ENCODE measurements at places on chromosomes 2 and 18.

DNA sequence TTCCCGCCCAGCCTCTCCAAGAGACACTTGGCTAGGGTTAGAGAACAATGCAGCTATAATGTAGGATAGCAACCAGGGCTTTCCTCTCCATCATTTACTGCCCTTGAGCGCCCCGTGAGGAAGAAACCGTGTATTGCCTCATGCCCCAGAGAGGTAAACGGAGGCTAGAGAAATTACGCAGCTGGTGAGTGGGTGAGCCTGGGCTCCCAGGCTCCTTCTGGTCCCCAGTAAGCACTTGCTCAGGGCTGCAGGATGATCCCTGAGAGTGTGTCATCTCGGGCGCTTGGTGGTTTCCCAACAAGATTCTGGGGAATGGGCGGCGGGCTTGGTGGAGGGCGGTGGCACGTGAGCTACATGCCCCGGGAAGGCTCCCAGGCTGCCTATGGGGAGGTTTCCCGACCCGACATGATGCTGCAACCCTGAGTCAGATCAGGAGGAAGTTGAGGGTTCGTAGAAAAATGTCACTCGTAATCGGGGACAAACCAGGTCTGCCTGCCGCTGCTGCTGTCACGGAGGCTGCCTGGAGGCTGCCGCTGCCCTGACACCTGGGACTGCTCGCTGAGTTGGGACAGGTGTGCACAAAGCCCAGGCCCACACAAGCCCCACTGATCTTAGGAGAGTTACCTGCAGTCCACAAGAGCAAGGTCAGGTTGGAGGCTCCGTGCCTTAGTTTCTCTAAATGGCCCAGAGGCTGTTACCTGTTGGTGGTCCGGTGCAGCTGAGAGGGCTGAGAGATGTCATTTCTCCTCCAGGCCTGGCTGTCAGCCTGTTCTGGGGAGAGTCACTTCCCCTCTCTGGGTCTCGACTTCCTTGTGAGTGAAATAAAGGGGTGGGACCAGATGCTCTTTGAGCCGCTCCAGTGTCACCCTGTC is at the start of gene GPR55:
TSS of gene GPR55 (minus strand) at position 773 of the 872 bp plus-strand sequence. CDS start 14,280 bp downstream, outside the sequence.
- no peak for DNase-seq

- no peak for DNase-seq
Measured at GRCh38 chr2:175805442-175806124, 196.5 kb downstream of the LNPK start.

- peak; percentile 98 for DNase-seq
Measured at GRCh38 chr2:173159791-173160463, 84.3 kb downstream of the MAP3K20 start.

DNA sequence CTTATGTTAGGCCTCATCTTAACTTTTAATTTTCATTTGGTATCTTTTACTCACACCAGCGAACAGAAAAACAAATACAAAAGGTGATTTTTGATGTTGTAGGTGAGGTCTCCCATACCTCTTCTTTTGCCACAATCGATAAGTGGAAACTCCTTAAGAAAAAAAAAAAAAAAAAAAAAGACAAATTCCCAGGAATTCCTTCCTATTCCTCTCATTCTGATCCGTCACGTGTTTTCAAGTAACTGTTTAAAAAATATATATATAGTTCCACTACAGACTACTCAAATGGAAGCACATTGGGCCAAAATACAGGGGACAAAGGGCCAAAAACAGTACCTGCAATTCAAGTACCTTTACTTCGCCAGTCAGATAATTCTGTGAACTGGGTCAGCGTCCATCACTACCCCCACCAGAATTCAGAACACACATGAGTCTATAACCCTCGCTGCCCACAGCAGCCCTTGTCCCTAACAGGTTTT is 16.5 kb downstream of the NMUR1 start:
- DNase-seq = no peak

DNA sequence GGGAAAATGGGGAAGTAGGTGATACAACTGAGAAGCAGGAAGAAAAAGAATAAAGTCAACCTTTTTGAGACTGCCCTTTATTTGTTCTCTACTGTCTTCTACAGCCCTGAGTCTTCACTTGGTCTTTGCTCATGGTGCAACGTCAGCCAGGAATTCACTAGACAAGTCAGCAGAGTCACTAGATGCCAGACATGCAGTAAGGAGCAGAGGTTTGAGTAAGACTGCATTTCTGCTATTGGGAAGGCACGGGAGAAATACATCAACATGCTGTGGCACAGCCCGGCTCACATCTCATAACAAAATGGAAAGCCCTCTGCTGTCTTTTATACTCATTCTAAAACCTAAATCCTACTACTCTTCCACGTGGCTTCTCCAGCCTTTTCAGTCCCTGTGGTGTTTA is 67.1 kb downstream of the PRELID3A start:
- DNase-seq = no peak

GRCh38 chr2:9941196-9941995 is 10.1 kb upstream of the GRHL1 start:
- no peak for DNase-seq

- no peak for DNase-seq
Measured at GRCh38 chr18:8400825-8401224, 208.4 kb upstream of the RAB12 start.

DNA sequence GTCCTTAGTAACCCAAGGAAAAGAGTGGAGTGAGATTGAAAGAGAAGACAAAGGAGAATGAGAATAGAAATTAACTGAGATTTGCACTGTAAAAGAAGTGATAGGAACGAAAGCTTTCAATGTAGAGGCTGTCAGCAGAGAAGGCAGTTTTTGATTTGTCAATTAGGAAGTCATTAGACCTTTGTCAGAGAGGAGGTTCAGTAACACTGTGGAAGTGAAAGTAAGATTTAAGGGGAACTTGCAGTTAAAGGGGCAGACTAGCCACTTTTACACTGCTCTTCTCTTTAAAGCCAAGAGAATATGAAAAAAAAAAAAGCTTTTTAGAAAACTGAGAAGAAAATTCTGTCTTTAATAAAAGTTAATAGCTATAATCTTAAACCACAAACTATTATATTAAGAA is 11.5 kb upstream of the KYNU start:
- DNase-seq = no peak

GRCh38 chr2:237935740-237936452 is 30.9 kb upstream of the UBE2F start:
- DNase-seq = no peak

GRCh38 chr2:46901611-46902010 is 14.0 kb downstream of the MCFD2 start:
- DNase-seq = no peak

DNA sequence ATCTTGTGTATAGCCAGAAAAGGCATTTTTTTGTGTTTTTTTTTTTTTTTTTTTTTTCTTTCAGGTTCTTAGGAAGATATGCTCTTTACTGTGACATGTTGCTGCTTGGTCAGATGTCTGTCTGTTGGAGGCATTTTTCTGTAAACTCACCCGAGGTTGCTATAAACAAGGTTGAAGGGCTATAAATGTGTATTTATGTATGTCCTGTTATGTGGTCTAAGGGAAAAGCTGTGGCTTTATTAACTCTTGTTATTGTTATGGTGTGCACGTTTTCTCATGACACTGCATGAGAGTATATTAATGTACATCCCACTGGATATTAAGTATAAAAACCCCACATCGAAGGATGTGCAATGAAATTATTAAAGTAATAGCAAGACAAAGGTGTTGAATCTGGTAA is 102.0 kb downstream of the ZNF532 start:
- DNase-seq = no peak

DNA sequence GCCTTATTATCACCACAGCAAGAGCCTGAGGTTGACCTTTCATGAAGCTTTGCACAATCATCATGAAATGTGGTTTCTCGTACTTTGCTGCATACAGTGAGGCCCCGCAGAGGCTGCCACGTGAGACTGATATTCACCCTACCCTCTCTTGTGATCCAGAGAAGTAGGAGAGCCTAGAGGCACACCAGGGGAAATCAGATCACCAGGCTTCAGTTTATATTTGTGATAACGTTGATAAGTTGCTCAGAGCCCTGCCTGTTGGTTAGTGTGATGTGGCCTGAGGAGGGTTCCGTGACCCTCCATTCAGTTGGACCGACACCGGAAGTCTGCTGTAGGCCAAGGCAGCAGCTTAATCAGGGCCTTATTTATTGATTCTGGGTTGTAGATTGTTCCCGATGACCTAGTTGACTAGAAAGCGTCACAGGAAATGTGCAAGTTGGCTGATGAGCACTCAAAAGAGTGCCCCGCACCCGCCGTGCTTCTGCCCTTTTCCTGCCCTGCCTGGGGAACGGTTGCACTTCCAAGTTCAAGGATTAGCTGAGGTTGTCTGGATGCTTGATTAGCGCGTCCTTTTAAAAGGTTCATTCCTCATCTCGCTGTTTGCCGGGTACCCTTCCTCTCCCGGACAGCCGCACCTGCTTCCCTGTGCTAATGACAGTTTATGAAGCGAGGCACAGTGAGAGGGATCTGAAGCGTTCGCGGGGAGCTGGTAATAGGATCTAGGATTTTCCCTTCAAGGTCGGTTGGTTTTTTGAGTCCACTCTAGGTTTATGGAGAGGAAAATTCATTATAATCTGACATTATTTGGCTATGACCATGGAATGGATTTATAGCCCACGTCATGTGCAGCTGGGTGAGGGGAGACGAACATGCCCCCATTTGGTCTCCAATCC is 146.4 kb downstream of the SH3RF3 start:
- no peak for DNase-seq

DNA sequence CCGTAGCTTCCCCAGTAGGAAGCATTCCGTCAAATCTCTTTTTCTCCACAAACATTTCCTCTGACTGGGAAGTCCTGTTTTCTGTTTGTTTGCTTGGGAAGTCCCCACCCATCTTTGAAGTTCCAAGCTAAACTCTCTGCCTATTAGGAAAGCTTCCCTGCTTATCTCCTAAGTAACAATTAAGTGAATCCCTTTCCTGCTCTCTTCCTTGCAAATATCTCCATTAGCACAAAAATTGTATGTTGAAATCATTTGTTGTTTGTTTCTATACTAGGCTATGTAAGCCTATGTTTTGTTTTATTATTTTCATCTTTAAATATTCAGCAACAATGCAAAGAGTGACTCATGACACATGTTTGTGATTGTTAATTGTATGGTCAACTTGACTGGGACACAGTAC is 812.6 kb upstream of the LRATD1 start:
- DNase-seq = no peak

DNA sequence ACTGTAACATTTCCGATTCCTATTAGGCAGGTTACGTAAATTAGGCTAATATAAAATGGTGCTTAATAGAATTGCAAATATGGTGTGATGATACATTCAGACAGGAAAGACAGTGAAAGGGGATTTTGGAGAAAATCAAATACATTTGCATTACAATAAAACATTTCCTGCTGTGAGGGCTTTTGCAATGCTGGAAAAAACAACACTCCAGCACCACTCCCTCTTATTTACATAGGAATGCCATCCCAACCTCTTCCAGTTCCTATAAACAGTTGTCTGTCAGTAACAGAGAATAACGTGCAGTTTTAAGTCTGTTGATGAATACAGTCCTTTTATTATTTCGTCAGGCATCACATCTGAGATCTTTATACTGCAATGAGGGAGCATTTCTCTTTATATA is 298.8 kb upstream of the FANCL start:
- no peak for DNase-seq

GRCh38 chr18:24078391-24078790 is 60.5 kb upstream of the CABYR start:
- DNase-seq = no peak

DNA sequence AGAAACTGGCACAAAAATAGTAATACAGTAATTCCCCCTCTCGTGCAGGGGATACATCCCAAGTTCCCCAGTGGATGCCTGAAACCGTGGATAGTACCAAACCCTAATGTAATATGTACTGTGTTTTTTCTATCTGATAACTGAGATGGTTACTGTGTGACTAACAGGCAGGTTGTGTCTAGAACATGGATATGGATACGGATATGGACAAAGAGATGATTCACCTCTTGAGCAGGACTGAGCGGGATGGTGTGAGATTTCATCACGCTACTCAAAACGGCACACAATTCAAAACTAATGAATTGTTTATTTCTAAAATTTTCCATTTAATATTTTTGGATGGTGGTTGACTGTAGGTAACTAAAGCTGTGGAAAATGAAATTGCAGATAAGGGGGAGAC is 3.4 kb downstream of the MBD1 start:
- no peak for DNase-seq

DNA sequence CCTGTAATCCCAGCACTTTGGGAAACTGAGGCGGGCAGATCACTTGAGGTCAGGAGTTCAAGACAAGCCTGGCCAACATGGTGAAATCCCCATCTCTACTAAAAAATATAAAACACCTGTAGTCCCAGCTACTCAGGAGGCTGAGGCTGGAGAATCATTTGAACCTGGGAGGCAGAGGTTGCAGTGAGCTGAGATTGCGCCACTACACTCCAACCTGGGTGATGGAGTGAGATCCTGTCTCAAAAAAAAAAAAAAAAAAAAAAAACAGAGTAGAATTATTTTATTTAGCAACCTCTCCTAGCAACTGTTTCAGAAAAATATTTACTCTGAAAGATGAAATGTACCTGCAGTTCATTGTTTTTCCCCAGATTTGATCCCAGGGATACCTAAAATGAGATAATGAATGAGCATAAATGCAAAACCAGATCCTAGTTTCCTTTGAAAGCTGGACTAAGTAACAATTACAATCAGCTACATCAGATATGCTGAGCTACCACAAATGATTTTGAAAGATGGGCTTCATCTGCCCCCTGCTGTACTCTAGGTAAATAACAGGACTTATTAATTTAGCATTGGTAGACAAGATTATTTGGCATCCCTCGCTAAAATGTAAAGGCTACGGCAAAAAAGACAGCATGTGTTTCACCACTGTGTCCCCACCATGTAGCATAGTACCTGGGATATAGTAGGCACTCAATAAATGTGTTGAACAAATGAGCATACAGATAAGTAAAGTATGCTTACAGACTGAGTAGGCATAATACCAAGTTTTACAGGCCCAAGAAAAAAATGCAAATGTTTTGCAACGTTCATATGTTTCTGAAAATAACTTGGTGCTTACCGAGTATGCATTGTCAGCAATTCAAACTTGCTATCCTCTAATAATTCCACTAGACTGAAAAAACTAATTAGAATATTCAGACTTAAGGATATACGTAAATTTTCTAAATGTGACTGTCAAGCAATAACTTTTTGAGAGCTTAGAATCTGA is 102.5 kb downstream of the ATL2 start:
- no peak for DNase-seq

DNA sequence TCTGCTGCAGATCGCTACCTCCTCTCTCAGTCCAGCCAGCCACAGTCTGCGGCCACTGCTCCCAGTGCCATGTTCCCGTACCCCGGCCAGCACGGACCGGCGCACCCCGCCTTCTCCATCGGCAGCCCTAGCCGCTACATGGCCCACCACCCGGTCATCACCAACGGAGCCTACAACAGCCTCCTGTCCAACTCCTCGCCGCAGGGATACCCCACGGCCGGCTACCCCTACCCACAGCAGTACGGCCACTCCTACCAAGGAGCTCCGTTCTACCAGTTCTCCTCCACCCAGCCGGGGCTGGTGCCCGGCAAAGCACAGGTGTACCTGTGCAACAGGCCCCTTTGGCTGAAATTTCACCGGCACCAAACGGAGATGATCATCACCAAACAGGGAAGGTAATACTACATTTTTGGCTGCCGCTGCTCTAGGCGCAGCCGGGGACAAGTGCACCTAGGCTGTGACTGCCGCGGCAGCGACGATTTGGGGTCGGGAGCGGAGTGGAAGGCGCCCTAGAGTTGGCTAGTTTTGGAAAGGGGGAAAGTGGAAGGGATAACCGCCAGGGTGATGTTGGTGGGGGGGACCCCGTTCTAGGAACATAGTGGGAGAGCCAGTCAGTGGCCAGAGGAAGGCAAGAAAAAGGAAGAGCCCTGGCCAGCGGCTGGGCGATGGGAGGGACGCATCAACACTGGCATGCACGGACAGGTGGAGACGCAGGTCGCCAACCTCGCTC is 776 bp downstream of the TBR1 start:
- DNase-seq = no peak

- DNase-seq = no peak
Measured at GRCh38 chr2:603869-604268, 73.3 kb downstream of the TMEM18 start.
